Activated CD4-positive, CD25-positive, alpha-beta regulatory T cell treated with anti-CD3 and anti-CD28 coated beads, Interleukin-2, amount 50 U/mL, for 72 hours (primary cell): ENCODE measurements at places on chromosomes 7 and 10.

- no peak for DNase-seq
Observed at GRCh38 chr10:43679509-43679908, 30.8 kb upstream of the ZNF32 start.

DNA sequence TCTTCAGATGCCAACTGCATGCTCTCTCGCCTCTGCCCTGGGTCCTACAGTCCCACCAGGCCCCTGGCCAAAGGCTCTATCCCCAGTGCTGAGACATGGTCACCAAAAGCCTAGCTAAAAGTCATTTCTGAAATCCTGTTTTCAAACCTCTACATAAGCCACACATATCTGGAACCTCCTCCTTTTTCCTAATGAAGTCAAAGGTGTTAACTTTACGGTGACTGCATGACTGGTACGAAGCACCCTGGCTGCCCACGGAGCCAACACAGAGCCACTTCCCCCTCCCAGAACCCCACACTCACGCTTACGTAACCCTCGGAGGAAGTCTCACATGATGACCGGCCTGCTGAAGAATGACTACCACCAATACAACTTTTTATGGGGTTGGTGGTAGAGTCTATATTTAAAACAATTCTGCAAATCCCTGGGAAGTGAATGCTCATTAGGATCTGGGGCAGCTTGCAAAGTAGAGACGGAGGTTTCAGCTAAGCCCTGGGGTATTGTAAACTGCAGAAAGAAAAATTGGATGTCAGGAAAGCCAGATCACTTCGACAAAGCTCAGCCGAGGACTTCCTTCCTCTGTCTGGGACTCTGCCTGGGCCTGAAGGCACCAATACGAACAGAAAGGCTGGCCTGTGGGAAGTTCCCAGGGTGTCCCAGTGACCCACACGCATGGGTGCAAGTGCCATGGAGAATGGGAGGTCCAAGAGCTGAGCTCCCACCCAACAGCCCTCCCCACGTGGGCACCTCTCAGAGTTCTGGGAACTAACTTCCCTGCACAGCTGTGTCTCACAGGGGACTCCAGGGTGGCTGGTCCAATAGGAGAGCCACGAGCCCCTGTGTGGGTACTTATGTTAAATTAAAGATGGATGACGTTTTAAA, 50.7 kb downstream of the PDGFA start:
- peak; percentile 27 for DNase-seq

DNA sequence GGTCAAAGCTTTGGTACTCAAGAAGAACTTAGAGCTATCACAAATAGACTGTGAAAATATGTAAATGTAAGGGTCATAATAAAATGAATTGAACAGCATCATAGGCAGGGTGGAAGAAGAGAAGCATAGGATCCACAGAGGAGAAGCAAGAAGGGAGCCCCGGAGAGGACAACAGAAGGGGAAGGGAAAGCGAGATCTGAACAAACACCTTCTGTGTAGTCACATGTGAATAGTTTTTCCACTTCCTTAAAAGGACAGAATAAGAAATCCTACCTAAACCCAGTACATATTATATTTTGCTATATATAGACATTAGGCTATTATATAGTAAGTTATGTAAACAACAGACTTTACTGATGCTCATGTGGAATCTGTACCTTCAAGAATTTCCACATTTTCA, 160.2 kb downstream of the DKK1 start:
- DNase-seq = no peak

GRCh38 chr7:15158141-15158810, 255.7 kb upstream of the DGKB start:
- no peak for DNase-seq

- no peak for DNase-seq
Observed at GRCh38 chr10:92264249-92264648, 26.6 kb downstream of the CPEB3 start.

- no peak for DNase-seq
Observed at GRCh38 chr7:71865172-71865571, 547.0 kb downstream of the CALN1 start.

DNA sequence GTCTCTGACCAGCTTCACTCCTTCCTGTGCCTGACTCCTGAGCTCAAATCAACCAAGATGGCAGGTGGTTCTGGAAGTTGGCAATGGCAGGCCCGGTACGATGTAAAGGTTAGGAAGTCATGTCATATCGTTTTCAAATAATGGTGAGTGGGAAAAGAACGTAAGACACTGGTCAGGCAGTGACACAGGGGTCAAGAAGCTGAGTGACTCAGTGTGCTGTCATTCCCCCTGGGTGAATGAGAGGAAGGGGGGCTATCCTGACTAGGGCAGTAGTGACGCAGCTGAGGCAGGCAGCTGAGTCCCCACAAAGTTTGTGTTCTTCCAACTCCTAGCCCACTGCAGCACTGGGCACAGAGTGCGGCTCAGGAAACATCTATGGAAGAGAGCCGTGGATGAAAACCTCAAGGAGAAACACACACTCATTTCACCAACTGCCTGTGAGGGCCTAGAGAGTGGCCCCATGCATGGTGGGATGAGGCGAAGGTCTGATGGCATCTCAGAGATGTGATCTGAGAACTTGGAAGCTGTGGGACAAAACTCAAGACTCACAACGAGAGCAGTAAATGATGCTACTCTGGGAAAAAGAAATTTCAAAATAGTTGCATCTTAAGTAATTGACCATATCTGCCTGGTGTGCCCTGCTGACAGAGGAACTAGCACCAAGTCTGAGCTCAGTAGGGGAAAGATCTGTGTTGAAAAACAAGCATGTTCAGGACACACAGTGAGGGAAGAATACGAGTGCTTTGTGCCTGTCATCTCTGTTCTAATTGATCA, 23.2 kb downstream of the CREB3L2 start:
- DNase-seq = no peak

GRCh38 chr7:16667355-16667754, 21.4 kb downstream of the BZW2 start:
- DNase-seq = no peak

GRCh38 chr7:101933688-101934121, 116.3 kb downstream of the CUX1 start:
- no peak for DNase-seq

DNA sequence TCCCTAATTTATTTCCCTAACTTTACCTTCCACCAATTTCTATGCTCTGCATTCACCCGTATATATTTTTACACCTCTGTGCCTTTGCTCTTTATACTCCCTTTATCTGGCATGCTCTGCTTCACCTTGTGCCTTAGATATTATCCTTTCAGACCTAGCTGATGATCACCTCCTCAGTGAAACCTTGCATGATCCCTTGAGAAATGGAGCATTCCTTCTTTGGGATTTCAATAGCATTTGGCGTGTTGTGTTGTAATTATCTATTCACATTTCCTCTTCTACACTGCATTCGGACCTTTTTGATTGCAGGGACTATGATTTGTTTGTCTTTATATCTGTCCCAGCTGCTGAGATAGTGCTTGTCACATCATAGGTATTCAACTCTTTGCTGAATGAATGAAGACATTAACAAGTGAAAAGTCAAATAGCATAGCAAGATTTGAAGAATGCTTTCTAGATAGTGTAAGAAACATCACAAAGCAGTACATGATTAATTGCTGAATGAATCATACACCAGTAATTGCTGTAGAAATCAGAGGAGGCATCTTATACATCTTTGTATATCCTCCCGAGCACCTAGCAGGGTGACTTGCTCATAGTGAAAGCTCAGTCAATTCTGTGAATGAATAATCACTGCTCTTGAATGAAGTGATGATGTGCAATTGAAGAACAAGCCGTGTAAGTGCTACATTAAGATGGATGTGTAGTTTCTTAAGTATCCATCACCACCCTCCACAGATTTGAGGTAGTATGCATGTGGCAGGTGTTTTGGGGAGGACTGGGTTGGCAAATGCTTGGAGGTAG, 2.0 kb upstream of the TM9SF3 start:
- DNase-seq = no peak

- no peak for DNase-seq
Observed at GRCh38 chr10:69217119-69217754, 2.9 kb upstream of the HKDC1 start.

- DNase-seq = no peak
Observed at GRCh38 chr10:49023071-49023470, 83.4 kb upstream of the LRRC18 start.
